ENCODE measurements at places on chromosomes 6 and 20. TPM values are rescaled to one million over a fixed set of nuclear protein-coding genes. Genes with fewer than 3 reads are reported as not detected.

- peaks cover 4% of the 10 kb centered on the region for H3K36me3 ChIP-seq
- H3K4me3 ChIP-seq: no peak overlapping the region
- peak; percentile 96 for DNase-seq
- peaks cover 20% of the 10 kb centered on the region for H3K4me1 ChIP-seq
- no peaks in the 10 kb centered on the region for H3K27me3 ChIP-seq
These were observed 27.8 kb downstream of the HDDC2 start for GRCh38 chr6:125273965-125274364.

DNA sequence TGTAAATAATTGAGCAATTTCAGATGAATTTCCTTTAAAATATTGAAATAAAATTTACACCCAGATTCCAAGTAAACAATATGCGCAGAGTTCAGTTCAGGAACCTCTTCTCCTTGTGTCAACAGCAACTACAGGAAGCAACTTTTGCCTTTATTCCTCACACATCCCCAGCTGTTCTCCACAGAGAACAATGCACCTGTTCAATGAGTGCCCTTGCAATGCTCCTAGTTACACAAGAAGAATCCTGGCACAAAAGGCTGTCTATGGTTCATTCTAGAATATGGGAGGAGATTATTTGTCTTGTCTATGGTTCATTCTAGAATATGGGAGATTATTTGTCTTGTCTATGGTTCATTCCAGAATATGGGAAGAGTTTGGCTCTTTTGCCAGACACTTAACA, 454.9 kb downstream of the BTBD3 start:
- no peaks in the 10 kb centered on the region for H3K36me3 ChIP-seq
- H3K27me3 ChIP-seq: no peaks in the 10 kb centered on the region
- H3K4me1 ChIP-seq: no peaks in the 10 kb centered on the region
- no peak overlapping the region for H3K27ac ChIP-seq

DNA sequence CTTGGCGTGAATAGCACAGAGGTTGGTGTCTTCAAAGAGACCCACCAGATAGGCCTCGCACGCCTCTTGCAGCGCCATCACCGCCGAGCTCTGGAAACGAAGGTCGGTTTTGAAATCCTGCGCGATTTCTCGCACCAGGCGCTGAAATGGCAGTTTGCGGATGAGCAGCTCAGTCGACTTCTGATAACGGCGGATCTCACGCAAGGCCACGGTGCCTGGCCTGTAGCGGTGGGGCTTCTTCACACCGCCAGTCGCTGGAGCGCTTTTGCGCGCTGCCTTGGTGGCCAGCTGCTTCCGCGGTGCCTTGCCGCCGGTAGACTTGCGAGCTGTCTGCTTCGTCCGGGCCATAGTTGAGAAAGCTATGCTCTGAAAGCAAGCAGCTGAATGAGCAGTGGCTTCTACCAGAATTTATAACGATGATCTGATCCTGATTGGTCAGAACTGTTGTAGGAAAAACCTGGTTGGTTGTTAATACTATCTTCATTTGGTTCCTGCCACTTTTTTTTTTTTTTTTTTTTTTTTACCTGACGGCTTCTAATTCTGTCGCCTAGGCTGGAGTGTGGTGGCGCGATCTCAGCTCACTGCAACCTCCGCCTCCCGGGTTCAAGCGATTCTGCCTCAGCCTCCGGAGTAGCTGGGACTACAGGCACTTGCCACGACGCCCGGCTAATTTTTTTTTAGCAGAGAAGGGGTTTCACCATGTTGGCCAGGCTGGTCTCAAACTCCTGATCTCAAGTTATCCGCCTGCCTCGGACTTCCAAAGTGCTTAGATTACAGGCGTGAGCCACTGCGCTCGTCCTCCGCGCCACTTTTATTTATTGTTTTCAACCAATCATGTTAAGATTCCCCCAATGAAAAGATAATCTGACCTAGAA, 21.5 kb downstream of the OR2B2 start:
- H3K4me3 ChIP-seq: peak overlapping the region; percentile 80
- DNase-seq: peak; percentile 84
- H3K27me3 ChIP-seq: no peaks in the 10 kb centered on the region
- no peaks in the 10 kb centered on the region for H3K36me3 ChIP-seq
- H3K4me1 ChIP-seq: no peaks in the 10 kb centered on the region

DNA sequence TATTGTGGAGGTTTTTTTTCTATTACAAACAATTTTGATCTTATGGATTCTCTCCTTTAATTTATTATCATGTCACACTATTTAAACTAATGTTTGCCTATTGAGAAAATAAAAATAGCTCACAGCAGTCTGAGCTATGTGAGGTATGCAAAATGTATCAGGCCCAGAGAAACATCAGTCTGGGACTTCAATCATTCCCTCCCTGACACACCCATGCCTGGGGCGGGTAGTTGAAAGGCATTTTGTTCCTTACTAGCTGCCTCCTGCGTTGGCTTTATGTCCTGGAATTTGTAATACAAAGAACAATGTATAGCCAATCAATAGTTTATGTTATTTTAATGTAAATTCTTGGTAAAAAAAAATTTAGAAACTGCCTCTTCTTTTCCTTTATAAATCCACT, 403.3 kb downstream of the EPM2A start:
- DNase-seq: no peak
- no peak overlapping the region for H3K27ac ChIP-seq
- no peaks in the 10 kb centered on the region for H3K36me3 ChIP-seq
- H3K4me1 ChIP-seq: no peaks in the 10 kb centered on the region
- no peaks in the 10 kb centered on the region for H3K27me3 ChIP-seq
- H3K4me3 ChIP-seq: no peak overlapping the region

- no peaks in the 10 kb centered on the region for H3K36me3 ChIP-seq
- no peaks in the 10 kb centered on the region for H3K4me1 ChIP-seq
- no peak for DNase-seq
These were observed 61.3 kb downstream of the ZDHHC14 start for GRCh38 chr6:157442291-157442690.

DNA sequence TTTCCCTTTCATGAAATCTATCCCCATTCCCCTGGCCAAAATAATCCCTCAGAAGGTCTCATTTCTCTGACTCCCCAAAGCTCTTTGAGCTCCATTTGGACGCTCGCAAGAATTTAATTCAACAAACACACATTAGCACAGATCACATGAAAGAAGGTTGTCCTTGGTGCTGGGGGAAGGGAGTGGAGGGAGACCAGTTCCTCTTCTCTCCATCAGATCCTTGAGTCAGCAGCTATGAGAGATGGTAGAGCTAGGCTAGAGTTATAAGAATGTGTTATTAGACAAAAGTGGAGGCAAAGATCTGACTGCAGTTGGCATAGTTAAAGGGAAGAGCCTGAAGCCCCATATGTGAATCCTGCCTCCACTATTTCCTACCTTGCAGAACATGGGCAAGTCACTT, 184.2 kb upstream of the CDYL start:
- no peak for DNase-seq
- no peaks in the 10 kb centered on the region for H3K27me3 ChIP-seq
- H3K4me3 ChIP-seq: no peak overlapping the region
- H3K27ac ChIP-seq: no peak overlapping the region
- no peaks in the 10 kb centered on the region for H3K36me3 ChIP-seq
- no peaks in the 10 kb centered on the region for H3K4me1 ChIP-seq

- peaks cover 20% of the 10 kb centered on the region for H3K4me1 ChIP-seq
- no peaks in the 10 kb centered on the region for H3K27me3 ChIP-seq
- H3K4me3 ChIP-seq: peak overlapping the region; percentile 79
- peak overlapping the region; percentile 10 for H3K27ac ChIP-seq
- H3K36me3 ChIP-seq: 0 out of 2 replicates have a peak, but pooled peaks cover 16% of the 10 kb centered on the region
These were observed 536 bp upstream of the MTFR2 start for GRCh38 chr6:136250686-136251008.

The CDH4 gene
- total RNA-seq: not detected

- H3K4me1 ChIP-seq: peaks cover 35% of the 10 kb centered on the region
- H3K36me3 ChIP-seq: no peaks in the 10 kb centered on the region
- DNase-seq: peak; percentile 82
- H3K27ac ChIP-seq: peak overlapping the region; percentile 59
- H3K27me3 ChIP-seq: no peaks in the 10 kb centered on the region
- peak overlapping the region; percentile 60 for H3K4me3 ChIP-seq
These were observed 32.1 kb upstream of the NR2E1 start for GRCh38 chr6:108133594-108134179.

The MUC22 gene
- not detected for total RNA-seq

DNA sequence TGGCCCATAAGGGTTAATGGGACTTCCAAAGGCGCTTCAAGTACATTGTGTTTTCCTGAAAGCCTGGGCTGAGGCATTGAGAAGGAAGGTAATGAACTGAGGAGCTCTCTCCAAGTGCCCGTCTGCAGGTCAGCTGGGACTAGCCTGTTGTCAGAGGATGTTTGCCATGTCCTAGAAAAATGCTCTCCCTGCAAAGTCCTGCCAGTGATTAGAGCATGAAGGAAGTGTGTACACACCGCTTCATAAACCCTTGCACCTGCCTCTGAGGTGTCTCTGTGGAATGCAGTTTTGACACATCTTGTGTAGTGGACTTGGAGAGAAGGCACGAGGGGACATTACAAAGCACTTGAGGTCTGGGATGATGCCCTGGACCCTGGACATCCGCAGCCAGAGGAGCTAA, 506.7 kb downstream of the KIF16B start:
- no peak overlapping the region for H3K27ac ChIP-seq
- no peak for DNase-seq
- H3K27me3 ChIP-seq: no peaks in the 10 kb centered on the region
- no peaks in the 10 kb centered on the region for H3K36me3 ChIP-seq
- no peaks in the 10 kb centered on the region for H3K4me1 ChIP-seq

DNA sequence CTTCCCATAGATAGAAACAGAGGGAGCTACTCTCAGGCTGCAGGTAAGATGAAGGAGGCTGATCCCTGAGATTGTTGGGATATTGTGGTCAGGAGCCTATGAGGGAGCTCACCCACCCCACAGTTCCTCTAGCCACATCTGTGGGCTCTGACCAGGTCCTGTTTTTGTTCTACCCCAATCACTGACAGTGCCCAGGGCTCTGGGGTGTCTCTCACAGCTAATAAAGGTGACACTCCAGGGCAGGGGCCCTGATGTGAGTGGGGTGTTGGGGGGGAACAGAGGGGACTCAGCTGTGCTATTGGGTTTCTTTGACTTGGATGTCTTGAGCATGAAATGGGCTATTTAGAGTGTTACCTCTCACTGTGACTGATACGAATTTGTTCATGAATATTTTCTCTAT, 2.8 kb downstream of the HLA-F start:
- no peaks in the 10 kb centered on the region for H3K4me1 ChIP-seq
- H3K27ac ChIP-seq: no peak overlapping the region
- H3K36me3 ChIP-seq: no peaks in the 10 kb centered on the region

GRCh38 chr20:45813489-45813888, 1.0 kb downstream of the UBE2C start:
- H3K27me3 ChIP-seq: no peaks in the 10 kb centered on the region
- peaks cover 44% of the 10 kb centered on the region for H3K36me3 ChIP-seq
- no peak for DNase-seq

DNA sequence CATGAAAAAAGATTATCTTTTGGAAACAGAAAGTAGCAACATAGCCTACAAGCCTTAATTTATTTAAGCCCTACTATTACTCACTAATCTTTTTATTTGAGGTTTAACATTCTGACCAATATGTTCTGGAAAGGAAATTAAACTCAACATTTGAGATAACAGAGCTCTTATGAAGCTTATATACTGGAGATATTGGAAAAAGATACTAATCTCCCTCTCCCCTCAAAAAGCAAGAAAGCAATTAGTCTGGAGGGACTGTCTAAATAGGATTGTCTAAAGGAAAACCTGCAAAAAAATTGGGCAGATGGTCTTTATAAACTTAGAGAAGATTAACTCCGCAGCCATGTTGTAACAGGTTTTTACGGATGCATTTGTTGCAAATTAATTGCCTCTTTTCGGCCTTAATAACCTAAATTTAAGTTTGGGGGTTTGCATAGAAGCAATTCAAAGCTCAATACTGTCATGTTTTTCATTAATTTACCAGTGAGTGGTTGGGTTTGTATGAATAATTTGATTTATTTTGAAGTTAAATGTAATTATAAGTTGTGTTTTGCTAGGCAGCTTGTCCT, 79.1 kb downstream of the SHLD1 start:
- no peaks in the 10 kb centered on the region for H3K36me3 ChIP-seq
- no peak overlapping the region for H3K4me3 ChIP-seq
- H3K27me3 ChIP-seq: no peaks in the 10 kb centered on the region
- H3K4me1 ChIP-seq: no peaks in the 10 kb centered on the region
- no peak for DNase-seq

- no peaks in the 10 kb centered on the region for H3K4me1 ChIP-seq
- no peak overlapping the region for H3K4me3 ChIP-seq
- H3K27me3 ChIP-seq: no peaks in the 10 kb centered on the region
- DNase-seq: no peak
These were observed 6.2 kb downstream of the SNTA1 start for GRCh38 chr20:33437141-33437911.

- no peak overlapping the region for H3K4me3 ChIP-seq
- H3K4me1 ChIP-seq: peaks cover 12% of the 10 kb centered on the region
- H3K36me3 ChIP-seq: no peaks in the 10 kb centered on the region
- no peaks in the 10 kb centered on the region for H3K27me3 ChIP-seq
- H3K27ac ChIP-seq: no peak overlapping the region
These were observed 45.3 kb downstream of the CLIC5 start for GRCh38 chr6:45970326-45970725.

- DNase-seq: no peak
- no peaks in the 10 kb centered on the region for H3K36me3 ChIP-seq
- H3K4me1 ChIP-seq: no peaks in the 10 kb centered on the region
- H3K4me3 ChIP-seq: no peak overlapping the region
These were observed 25.0 kb upstream of the SCGN start for GRCh38 chr6:25627001-25627400.

The TMEM14C gene
- total RNA-seq: 154 TPM

DNA sequence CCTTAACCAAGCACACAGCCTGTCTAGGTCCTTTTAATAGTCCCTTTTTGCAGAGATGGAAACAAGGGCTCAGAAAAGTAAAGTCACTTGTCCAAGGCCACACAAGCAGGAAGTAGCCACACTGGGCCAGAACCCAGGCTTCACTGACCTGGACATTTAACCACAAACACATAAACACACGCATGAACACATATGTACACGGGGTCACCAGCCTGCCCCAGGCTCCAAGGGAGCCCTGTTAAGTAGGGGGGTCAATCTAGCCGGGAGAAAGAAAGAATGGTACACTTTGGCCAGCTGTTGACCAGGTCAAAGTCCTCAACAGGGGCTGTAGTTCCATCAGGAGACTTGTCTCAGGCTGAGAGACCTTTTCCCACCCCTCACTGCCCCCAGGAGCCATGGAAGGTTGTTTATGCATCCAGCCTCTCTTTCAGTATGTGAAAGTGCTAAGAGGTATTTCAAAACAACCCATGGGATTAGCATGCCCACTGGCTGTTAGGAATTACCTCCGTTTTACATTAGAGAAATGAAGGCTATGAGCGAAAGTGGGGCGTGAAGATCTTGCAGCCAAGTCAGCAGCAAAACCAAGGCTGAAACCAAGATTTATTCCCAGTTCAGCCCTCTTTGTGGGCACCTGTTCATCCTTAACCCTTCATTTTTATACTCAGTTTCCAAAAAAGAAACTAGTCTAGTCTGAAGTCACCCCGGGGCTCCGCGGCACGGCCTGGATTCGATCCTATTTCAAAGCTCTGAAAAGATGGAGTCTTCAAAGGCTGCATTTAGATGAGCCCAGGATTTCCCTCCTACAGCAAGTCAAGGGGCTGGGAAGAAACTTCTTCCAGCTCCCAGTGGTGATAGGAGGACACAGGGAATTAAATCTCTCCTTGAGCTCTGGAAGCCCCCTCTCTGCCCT, 9.8 kb downstream of the SDC4 start:
- peak overlapping the region; percentile 81 for H3K27ac ChIP-seq
- H3K4me3 ChIP-seq: peak overlapping the region; percentile 11
- no peaks in the 10 kb centered on the region for H3K27me3 ChIP-seq
- peaks cover 78% of the 10 kb centered on the region for H3K4me1 ChIP-seq
- no peak for DNase-seq

The RRAGD gene
- total RNA-seq: 0.18 TPM

GRCh38 chr6:27893836-27894807, 18.1 kb downstream of the OR2B2 start:
- DNase-seq: peak; percentile 85
- peaks cover 18% of the 10 kb centered on the region for H3K4me1 ChIP-seq
- H3K27me3 ChIP-seq: no peaks in the 10 kb centered on the region
- peak overlapping the region; percentile 35 for H3K27ac ChIP-seq

Data from PC-9 (cell line).